RPMI8226 (cell line): ENCODE measurements at places on chromosomes 3 and 15.

DNA sequence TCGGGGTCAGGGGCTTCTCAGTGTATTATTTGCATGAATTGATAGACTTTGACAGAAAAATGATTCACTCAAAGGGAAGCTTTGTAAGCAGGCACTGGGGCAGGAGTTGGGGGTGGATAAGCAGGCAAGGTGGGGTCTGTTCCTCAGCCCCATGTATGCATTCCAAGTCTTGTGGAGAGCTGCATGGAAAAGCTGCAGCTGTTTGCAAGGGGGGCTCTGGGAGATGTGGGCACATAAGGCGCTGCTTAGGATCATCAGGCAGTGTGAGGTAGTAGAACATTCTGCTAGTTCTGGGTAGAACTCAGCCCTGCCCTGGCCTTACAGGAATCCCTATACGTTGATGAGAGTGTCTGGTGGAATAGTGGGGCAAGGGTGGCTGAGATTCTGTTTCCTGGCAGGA lies 154.2 kb upstream of the LRIG1 start:
- DNase-seq: no peak

DNA sequence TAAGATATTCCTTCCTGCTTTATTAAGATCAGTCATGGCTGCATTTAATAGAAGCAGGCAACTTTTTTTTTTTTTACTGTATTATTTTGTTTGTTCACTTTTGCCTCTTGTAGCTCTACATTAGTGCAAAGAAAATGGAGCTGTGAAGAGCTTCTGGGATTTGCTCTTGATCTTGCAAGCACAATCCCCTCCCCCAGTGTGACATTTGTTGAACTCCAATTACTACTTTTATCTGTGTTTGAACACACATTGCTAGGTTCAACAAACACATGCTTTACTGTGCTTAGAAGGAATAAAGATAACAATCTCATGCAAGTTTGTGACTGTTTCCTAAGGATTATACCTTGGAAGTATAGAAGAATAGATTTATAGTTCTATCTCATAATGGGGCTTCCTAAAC lies 648.8 kb downstream of the NLGN1 start:
- DNase-seq: no peak

DNA sequence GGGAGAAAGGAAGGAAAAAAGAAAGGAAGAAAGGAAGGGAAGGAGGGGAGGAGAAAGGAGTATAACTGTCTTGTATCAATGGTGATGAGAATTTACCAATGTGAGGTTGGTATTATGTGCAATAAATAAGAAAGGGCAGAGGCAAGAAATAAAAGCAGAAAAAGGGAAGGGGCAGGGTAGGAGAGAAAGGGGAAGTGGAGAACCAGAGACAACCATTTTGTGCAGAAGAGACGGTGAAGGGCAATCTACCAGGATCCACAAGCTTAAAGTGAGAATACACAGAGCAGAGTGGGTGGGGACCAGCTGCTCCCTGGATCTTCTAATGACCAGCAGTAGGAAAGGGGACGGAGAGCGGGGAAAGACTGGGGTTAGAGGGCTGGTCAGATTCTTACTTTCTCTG lies 106.9 kb upstream of the SLCO2A1 start:
- no peak for DNase-seq

DNA sequence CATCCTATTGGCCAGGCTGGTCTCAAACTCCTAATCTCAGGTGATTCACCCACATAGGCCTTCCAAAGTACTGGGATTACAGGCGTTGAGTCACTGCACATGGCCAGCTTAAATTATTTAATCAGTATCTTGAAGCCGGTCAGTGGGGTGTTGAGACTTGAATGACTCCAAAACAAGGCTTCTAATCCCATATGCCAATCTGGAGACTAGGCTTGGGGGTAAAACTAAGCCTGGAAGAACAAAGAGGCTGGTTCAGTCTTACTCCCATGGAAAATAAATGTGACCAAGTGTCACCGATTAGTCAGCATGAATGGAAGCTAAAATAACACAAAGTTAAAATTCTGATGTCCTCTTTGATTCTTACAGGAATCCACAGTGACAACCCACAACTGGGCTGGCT lies 509.1 kb downstream of the FOXP1 start:
- no peak for DNase-seq

GRCh38 chr15:67037694-67038093 lies 27.7 kb upstream of the SMAD3 start:
- no peak for DNase-seq

DNA sequence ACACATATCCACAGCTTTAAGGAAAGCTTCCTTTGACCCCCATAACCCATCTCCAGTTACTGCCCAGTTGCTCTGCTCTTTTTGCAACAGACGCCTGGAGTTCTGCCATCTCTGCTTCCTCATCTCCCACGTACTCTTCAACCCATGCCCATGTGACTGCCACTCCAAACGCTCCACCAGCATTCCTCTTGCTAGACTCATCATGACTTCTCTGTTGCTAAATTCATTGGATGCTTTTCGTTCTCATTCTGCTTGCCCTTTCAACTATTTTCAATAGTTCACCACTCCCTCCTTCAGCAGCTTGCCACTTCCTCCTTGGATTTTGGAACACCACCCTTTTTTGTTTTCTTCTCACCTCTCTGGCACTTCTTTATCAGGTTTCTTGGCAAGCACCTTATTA lies 2.7 kb upstream of the KNSTRN start:
- no peak for DNase-seq

DNA sequence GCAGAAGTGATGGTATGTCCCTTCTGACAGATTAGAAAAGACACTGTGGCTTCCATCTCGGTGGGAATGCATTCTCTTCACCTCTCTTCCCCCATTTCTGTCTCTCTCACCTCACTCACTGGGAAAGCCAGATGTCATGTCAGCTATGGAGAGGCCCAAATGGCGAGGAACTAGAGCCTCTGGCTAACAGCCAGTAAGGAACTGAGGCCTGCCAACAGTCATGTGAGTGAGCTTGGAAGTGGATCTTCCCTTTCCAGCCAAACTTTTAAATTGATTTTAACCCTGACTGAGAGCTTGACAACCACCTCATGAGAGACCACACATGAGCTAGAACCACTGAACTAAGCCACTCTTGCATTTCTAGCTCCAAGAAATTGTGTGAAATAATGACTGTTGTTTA lies 35.2 kb upstream of the CDAN1 start:
- no peak for DNase-seq

GRCh38 chr3:40911928-40912327 lies 287.4 kb upstream of the CTNNB1 start:
- DNase-seq: no peak

GRCh38 chr15:97881346-97881965 lies 79.0 kb upstream of the ARRDC4 start:
- DNase-seq: no peak

DNA sequence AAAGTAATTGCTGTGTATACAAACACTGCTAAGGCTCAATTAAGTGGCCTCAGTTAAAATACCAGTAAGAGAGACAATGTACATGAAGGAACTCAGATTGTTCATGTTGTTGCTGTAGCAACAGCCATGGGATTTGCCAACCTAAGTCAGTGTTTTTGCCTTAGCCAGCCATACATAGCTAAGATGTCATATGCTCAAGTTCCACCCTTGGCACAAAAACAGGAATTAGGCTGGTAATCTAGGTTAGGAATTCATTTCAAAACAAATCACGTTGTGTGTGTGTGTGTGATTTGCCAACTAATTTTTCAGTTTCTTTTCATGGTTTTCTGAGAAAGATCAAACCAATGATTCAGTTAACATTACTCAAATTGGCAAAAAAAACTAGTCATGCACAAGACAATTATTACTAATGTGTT lies 143.7 kb upstream of the KCNMB2 start:
- no peak for DNase-seq

DNA sequence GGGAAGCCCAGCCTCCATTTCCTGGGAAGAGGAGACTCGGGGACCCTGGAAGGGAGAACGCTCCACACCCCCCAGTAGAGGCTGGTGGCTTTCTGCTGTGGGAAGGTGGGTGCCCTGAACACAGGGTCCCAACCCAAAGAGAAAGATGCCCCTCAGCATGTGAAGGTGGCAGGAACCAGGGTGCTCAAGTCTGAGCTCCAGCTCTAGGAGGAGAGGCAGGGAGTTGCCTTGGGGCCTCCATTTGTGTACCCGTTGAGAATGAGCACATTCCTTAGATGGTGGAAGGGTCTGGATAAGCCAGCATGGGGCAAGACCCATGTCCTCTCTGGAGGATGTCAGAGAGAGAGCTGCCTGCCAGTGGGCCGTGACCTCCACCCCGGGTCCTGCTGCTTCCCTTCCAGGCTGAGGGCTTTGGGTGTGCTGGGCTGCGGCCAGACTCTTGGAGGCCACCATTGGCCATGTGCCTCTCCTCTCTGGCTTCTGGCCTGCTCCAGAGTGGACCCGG lies 212.4 kb downstream of the TBC1D2B start:
- DNase-seq: no peak

DNA sequence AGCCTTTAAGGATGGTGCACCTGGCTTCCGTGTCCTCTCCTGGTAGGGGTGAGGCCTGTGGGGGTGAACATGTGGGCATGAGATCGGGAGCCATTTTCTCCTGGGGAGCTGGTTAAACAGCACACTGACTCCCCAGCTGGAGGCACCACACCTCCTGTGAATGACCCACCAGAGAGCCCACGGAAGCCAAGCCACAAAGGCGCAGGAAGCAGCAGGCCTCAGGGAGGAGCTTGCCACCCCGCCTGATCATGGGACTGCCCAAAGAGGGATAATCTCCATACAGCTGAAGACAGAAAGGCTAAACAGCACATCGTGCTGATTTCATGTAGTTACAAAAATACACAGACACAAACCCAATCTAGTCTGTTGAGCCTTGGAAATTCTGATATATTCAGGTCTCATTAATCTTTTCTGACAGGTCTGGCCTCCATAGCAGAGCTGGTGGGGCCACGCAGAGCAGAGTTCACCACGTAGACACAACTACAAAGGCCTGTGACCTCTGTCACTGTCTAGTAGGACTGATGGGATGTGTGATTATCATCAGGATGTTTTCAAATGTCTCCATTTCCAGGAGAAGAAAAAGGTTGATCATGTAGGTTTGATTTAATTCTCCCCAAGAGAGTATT lies 75.2 kb downstream of the DUT start:
- no peak for DNase-seq

DNA sequence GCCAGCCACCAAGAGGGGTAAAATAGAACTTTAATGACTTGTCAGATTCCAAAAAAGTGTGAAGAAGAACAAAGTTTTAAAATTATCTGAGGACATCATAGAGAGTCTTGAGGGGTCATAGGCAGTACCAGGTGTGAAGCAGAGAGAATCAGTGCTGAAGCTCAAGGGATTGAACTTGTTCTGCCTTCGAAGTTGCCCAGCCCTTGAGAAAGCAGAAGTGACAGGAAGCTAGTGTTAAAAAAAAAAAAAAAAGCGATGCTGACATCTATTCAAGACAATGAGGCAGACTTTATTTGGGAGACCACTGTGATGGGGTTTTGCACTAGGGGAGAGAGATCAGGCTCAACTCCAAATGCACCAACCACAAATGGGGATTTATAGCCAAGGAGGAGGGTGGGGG lies 21.8 kb downstream of the FBXO22 start:
- DNase-seq: no peak

- DNase-seq: no peak
These were observed 19.9 kb downstream of the NOX5 start for GRCh38 chr15:69034352-69034751.

- DNase-seq: no peak
These were observed 2.1 kb upstream of the RHOV start for GRCh38 chr15:40875991-40876730.

DNA sequence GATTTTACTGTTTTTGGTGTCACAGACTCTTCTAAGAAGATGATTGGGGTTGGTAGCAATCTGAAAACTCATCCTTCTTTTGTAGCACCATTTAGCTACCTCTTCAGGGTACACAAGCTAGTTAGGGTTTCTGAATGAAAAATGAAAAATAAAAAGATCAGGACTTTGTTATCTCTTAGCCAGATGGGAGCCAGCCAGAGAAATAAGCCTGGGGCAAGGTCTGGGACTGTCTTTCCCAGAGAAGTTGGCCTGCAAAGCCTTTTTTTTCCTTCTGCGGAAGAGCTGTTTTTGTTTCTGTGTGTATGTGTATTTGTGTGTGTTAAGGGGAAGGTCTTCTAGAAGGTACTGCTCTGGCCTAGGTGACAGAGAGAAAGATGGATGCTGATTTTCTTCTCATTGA lies 150.7 kb upstream of the AGTR1 start:
- no peak for DNase-seq

DNA sequence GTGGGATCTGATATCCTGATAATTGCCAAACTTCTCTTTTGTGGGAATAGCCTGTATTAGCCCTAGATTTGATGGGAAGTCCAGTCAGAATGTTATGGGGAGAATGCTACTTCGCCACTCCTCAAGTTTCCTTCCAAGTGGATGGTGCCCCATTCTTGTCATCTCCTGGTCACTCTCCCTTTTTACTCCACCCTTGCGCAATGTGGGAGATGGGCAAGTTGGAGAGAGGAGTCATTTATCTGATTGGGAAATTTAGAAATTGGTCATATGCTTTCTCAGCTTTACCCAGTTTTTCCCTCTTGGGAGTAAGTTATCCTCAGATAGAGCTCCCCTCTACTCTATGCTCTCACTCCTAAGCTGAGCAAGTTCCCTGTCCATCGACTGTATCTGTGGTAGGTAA lies 14.4 kb downstream of the FANCD2OS start:
- DNase-seq: no peak

DNA sequence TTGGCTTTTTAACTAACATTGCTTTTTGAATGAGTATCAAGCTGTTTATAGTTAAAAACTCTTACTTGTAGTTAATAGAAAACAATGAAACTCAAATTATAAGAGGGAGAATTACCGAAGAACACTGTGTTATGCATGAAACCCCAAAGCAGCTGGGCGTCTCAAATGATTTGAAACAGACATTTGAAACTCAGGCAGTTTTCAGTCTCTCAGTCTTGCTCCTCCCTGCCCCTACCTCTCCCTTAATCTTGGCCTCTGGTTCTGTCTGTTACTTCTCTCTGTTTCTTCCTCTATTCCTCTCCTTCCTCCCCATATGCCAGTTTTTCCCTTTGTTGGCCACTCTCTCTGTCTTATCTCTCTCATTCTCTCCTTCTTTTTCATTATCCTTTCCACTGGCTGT lies 118.3 kb upstream of the SYNPR start:
- DNase-seq: no peak

DNA sequence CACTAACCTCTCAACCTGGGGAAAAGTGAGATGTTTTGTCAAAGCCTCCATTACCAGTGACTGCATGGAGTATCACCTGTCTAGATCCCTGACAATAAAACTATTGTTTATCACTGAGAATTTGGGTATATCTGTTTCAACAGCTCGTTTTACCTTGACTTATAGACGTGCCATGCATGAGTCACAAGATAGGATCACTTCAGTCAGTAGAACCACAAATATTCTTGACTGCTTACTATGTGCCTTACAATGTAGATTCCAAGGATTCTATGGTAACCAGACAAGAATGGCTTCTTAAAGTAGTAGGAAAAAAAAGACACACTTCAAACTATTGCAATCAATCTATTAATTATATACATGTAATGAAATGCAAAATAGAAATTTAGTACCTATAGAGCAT lies 55.7 kb upstream of the GRM7 start:
- DNase-seq: no peak

- no peak for DNase-seq
These were observed 107.4 kb downstream of the VGLL4 start for GRCh38 chr3:11536132-11536935.
